Activated naive CD8-positive, alpha-beta T cell treated with anti-CD3 and anti-CD28 coated beads, Interleukin-2, amount 50 U/mL, for 24 hours (primary cell): ENCODE measurements at places on chromosomes 2 and 18.

- DNase-seq = peak; percentile 52
Observed at GRCh38 chr2:234550511-234551107, 53.7 kb upstream of the ARL4C start.

GRCh38 chr2:28905533-28905932 is 11.1 kb downstream of the WDR43 start:
- no peak for DNase-seq

DNA sequence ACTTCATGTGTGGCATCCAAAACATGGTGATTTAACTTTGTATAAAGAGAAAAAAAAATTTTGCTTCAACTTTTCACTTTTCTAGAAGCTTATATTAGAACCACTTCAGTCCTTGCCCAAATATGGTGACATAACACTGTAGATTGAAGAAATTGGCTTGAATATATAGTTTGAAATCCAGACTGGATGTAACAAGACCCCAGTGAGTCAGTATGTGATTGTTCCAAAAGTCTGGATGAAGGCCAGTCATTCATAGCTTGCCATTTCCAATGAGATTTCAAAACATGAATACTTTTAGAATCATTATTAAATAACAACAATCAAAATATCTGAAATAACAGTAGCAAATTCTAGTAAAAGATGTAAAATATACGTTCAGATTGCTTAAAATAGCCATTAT is 104.8 kb upstream of the FN1 start:
- no peak for DNase-seq

GRCh38 chr2:111119822-111120252 is 877 bp upstream of the BCL2L11 start:
- DNase-seq = peak; percentile 27

DNA sequence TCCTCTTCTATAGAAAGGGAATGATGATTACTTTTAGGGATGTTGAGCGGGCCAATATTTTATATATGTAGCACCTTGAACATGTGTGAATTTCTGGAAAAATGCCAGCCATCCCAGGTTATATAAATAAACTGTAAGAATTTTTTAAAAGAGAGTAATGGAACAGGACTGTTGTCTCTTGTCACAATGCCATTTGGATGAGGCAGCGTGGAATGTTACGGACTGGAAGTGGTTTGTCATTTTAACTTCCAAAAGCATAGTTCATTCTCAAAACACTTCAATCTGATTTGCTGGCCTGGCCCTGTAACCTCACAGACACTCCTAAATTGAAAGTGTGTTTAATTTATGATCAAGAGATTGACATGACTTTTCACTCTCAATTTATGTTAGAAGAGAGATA is 70.8 kb downstream of the TPGS2 start:
- no peak for DNase-seq

- no peak for DNase-seq
Observed at GRCh38 chr2:20653695-20654534, 3.0 kb upstream of the HS1BP3 start.

- DNase-seq = no peak
Observed at GRCh38 chr2:66948234-66948633, 448.9 kb upstream of the ETAA1 start.

GRCh38 chr18:49161627-49162026 is 210.9 kb upstream of the SMAD7 start:
- no peak for DNase-seq

DNA sequence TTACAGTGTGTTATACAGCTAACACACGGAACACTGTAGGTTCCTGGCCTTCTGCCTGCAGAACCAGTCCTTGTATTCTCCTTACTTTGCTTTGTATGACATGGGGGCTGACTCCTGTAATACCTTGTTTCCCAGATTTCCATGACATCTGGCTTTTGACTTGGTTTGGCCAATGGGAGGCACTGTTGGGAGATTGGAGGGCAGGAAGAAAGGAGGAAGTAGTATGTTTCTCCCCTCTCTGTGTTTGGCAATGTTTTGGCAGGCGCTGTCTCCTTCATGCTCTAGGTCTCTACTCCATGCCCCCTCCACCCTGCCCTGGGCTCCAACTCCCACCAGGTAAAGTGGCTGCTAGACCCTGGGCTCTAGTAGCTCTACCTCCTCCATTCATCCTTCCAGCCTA is 331.1 kb upstream of the SLC14A2 start:
- DNase-seq = no peak

DNA sequence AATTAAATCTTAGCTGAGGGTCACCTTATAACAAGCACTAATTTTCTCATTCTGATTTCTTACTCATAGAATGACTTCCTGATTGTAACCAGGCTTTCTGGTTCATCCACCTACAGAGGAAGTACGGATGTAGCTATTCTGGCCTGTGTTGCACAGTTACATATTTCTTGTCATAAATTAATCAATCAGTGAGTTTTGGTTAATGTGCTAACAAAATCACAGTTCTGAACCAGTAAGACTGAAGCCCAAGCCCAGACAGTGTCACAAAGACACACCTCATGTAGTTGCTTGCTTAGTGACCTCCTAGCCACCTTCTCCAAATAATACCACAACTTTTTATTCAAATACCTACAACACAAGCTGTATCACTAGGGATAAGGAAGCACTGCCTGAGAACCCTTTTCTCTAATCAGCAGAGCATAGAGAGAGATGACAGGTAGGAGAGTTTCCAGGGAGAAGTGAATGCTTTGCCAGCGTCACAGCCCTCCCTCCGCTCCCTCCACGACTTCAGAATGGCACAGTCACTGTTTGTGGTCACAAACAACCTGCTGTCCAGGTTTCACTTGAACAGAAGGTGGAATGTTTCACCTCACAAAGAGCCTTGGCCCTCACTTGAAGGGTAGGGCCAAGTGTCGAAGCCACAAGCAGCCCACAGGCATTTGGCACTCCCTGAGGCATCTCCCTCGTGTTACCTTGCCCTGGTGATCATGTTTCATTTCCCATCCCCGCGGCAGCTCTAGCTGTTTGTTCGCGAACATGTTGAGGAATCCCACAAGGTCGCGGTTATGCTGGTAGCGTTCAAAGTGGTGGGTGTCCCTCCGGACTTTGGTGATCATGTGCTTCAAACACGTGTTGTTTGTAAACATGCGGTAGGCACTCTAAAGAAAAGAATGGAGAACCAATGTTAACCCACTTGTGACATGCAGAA is 120.8 kb upstream of the STK17B start:
- no peak for DNase-seq

DNA sequence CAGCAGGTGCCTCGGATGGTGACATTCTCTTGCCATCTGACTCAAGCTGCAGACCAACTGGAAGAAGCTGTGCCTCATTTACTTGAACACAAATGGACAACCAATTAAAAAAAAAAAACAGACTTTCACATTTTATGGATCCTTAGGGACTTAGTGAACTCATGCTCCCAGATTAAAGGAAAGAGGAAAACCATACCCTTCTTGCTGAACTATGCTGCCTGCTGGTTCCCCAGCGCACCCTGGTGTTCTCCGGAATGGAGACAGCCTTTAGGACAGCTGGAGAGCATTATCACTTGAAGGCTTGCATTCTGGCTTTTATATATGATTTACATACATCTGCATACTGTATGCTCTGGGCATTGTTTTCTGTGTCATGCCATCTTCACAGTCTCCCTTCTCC is 370.7 kb downstream of the SLC4A3 start:
- DNase-seq = no peak

DNA sequence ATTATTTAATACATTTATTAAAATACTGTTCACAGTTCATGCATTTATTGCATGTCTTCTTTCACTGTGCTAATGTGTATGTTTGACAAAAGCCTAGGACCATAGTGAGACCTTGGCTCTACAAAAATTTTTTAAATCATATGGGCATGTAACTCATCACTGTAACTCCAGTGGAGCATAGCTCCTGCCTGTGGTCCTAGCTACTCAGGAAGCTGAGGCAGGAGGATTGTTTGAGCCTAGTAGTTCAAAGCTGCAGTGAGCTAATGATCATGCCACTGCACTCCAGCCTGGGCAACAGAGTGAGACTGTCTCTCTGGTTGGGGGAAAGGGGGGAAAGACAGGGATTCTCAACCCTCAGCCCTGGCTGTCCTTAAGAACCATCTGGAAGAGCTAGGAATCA is 137.8 kb downstream of the PRKCE start:
- DNase-seq = no peak

DNA sequence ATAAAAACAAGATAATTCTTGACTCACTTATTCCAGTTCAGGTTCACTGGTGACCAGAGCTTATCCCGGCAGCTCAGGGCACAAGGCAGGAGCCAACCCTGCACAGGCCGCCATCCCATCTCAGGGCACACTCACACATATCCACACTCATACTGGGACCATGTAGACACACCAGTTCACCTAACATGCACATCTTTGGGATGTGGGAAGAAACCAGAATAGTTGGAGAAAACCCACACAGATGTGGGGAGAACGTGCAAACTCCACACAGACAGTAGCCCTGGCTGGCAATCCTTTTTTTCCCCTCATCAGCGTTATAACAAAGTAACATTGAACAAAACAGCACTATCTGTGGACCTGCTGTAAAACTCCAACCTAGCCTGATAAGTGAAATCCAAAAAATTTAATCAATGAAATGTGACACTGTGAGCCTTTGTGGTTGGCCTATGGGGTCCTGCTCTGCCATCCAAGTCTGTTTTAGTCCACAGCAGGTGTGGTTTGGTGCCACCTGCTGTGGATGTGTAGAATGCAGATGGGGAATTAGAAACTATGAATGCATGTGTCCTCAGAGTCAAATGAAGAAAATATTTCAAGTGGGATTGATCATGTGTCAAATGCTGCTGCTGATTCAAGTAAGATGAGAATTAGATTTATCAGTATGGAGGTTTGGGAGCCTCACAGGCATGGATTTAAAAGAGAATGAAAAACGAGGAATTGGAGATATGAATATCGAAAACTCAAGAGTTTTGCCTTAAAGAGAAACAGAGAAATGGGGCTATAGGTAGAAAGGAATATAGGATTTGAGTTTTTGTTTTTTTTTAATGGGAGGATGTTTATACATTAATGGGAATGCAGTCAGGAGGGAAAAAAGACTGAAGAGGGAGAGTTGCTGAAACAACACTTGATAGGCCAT is 47.0 kb downstream of the UGP2 start:
- peak; percentile 47 for DNase-seq

DNA sequence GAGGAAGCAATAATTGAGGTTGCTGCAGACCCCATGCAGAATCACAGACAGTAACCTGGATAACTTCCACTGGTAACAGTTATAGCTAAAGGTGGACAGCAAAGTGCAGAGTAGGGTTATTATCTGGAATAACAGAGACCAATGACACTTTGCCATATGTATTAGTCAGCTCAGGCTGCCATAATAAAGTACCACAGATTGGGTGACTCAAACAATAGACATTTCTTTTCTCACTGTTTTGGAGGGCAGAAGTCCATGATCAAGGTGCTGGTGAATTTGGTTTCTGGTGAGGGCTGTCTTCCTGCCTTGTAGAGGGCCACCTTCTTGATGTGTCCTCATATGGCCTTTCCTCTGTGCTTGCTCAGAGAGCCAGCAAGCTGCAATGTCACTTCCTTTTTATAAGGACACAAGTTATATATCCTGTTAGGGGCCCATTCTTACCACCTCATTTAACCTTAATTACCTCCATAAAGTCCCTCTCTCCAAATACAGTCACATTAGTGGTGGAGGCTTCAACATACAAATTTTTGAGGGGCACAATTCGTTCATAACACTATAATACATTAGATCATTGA is 191.0 kb upstream of the LRP1B start:
- no peak for DNase-seq

DNA sequence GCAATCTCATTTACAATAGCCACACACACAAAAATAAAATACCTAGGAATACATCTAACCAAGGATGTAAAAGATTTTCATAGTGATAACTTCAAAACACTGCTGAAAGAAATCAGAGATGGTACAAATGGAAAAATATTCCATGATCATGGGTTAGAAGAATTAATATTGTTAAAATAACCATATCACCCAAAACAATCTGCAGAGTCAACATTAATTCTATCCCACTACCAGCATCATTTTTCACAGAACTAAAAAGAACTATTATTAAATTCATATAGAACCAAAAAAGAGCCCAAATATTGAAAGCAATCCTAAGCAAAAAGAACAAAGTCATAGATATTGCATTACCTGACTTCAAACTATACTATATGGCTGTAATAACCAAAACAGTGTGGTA is 50.4 kb downstream of the ZNF385B start:
- DNase-seq = no peak

DNA sequence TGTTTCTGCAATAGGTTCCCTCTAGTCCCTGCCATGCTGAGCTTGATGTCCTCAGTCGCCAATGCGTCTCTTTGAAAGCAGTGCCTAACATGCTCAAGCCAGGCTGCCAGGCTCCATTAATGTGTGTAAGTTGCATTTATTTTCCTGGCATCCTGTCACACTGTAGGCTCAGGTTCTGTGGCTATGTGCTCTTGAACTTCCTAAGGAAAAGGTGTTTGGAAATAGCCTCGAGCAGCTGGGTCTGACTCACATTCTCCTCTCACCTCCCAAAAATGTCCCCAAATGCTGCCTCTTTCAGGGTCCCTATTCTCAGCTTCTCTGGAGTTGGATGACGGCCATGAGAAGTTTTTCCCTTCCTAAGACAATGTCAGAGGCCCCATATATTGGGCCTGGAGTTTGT is 58.0 kb upstream of the SLC14A2 start:
- DNase-seq = no peak

GRCh38 chr2:181642086-181642485 is 14.8 kb downstream of the CERKL start:
- DNase-seq = no peak

DNA sequence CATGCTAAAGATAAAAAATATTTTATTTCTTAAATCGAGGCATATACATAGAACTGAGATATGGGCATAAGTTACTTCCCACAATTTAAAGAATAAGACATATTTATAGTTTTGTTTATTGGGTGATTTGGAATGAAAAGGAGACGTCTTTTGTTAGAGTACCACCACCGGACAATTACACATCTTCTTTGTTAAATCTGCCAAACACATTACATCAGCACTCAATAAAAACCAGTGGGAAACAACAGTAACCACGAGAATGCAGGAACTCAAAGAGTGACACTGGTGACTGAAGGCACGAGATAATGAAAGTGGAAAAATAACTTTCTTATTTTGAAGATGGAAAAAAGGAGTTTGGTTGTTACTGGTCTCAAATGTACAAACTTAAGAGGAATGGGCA is 92.6 kb upstream of the TFCP2L1 start:
- no peak for DNase-seq

GRCh38 chr2:238711346-238711745 is 136.5 kb upstream of the TWIST2 start:
- DNase-seq = no peak

DNA sequence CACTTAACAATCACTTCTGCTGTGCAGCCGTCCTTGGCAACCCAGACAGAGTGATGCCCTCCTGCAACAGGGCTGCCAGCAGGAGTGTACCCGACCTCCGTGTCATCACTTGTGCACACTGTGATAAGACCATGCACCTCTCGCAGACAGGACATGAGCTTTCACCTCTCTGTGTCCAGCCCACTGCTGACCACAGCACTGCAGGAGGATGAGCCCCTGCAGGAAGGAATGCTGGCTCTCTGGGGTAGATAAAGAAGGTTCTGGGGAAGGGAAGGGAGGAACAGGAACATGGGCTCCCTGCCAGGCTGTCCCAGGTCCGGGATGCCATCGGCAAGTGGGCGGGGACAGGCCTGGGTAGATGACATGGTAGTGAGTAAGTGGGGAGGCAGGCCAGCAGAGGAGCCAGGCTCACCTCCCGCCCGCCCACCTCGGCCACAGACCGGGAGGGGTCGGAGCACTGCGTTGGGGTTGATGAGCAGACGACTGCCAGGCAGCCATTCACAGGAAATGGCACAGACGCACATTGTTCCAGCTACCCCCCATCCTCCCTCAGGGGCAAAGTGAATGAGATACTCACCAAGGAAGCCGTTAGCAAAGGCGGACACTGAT is 18.6 kb upstream of the COL6A3 start:
- DNase-seq = peak; percentile 90

- DNase-seq = no peak
Observed at GRCh38 chr18:22674272-22674671, 256.6 kb upstream of the CTAGE1 start.
